ENCODE measurements at places on chromosomes 6 and 20.

DNA sequence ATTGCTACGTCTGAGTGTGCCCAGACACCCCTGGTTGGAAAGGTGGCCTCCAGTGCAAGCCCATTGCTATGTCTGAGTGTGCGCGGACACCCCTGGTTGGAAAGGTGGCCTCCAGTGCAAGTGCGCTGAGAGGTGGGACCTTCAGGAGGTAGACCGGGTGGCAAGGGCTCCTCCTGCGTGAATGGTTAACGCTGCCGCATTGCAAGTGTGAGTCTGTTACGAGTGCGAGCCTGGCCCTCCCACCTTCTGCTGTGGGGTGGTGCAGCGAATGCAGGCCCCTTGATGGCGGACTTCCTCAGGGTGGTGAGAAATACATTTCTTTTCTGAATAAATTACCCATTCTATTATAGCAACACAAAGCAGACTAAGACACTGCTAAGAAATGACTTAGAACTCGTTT is 208.8 kb downstream of the DLL1 start:
- no peak for DNase-seq

DNA sequence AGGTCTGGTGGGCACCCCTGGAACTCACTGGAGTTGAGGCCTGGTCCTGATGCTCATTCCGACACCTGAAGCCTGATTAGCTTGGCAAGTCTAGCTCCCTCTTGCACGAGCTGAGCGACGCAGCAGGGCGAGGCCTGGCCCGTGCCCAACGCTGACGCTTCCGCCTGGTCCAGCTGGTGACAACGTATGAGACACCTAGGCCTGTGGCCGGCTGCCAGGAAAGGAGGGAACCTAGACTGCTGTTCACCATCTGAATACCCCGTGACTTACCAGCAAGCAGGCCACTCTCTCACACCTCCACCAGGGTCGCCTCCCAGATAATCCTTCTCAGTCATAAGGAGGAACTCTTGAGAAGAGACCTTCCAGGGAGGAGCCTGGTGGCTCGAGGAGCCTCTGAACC is 24.5 kb downstream of the YTHDF1 start:
- DNase-seq, result peak; percentile 7

DNA sequence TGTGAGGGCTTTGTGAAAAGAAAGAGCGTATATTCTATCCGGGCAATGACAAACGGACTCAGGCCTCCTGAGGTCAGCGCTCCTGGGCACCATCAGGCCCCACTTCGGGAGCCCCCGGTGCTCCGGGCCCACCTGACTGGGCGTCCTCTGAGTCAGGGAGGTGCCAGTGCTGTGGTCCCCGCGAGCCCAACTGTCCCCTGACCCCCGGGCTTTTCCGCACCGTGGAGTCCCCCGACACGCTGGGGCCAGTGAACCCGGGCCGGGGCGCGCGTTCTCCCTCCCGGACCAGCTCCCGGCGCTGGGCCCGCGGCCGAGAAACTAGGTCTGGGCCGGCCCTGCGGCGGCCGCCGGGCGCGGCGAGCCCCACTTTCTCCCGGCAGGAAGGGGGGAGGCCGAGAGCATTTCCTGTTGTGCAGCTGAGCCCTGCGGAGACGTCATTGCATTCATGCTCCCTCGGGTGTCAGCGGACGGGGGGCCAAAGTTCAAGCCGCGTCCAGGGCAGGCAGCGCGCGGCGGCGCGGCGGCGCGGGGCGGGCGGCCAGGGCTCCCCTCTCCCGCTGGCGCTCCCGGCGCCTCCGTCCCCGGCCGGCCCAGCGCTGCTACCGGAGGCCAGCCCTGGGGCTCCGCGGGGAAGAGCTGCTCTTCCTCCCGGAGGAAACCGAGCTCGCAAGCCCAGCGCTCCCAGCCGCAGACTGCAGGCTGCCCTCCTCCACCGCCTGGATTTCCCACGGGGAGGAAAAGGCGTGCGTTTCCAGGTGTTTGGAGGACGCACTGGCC is 18.3 kb downstream of the HIVEP2 start:
- DNase-seq, result no peak

- DNase-seq, result no peak
Observed at GRCh38 chr6:91144126-91144525, 557.3 kb upstream of the MAP3K7 start.

DNA sequence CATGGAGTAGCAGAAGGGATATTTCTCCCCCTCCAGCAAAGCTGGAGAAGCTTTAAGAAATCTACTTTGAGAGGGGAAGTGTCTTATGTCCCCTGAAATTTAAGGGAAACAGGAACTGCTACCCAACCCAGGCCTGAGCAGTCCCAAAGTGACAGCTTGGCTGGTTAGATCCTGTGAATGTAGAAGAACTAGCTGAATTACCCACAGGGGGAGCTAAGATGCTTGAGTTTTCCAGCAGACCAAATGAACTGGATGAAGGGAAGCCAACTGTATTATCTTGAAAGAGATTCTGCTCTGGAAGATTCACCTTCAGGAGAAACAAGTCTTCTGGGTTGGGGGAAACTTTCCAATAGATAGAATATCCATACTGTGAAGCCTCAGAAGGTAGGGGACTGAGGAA is 303.3 kb upstream of the MMS22L start:
- no peak for DNase-seq

- DNase-seq, result no peak
Observed at GRCh38 chr6:124522335-124522734, 439.9 kb upstream of the RNF217 start.

- peak; percentile 16 for DNase-seq
Observed at GRCh38 chr20:33291830-33292355, 8.9 kb downstream of the BPIFB1 start.

- no peak for DNase-seq
Observed at GRCh38 chr20:61810738-61811135, 254.9 kb downstream of the TAF4 start.

DNA sequence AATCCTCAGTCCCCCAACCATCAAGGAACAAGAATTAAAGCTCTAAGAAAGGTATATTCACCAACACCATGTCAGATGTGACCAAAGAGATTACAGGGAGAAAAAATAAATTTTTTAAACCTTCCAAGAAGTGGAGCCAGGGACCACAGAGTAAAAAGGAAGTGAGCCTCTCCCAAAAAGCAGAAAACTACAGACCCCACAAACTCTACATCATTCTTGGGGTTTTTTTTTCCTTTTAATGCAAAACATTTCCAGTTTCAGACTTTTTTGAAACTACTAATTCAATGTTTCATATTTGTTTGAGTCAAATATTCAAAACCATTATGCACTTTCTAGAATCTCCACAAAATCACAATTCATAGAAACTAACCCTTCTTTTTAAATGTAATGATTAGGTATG is 6.8 kb upstream of the IL17F start:
- DNase-seq, result no peak

DNA sequence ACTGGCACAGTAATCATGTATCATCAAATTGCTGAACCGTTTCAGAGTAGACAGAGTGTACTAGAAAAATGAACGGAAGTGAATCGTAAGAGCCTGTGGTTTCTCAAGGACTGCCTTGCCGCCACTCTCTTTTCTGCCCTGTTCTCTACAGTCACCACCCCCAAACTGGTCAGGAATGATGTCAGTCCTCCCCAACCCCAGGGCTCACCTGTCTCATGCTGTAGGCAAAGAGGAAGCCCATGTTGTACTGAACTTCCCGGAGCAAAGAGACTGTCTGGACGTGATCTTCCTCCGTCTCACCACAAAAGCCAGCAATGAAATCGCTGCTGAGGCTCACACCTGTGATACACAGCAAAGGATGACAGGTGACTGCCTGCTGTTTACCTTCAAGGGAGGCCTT is 31.0 kb downstream of the CDK5RAP1 start:
- no peak for DNase-seq

GRCh38 chr20:17787816-17788215 is 88.0 kb downstream of the BANF2 start:
- DNase-seq, result no peak

- DNase-seq, result no peak
Observed at GRCh38 chr6:42864602-42865001, 14.8 kb upstream of the RPL7L1 start.
